ENCODE measurements at places on chromosomes 11 and 22. TPM values are rescaled to one million over a fixed set of nuclear protein-coding genes. Genes with fewer than 3 reads are reported as not detected.

OR8A1 gene
- not detected for total RNA-seq

NAALADL1 gene
- not detected for total RNA-seq

PKDREJ gene
- total RNA-seq, result not detected

NUDT22 gene
- 39.0 TPM for total RNA-seq

CD248 gene
- total RNA-seq, result not detected

ANGPTL5 gene
- 0.10 TPM for total RNA-seq

CTSF gene
- total RNA-seq, result 40.9 TPM

P4HA3 gene
- 50.9 TPM for total RNA-seq

HNRNPUL2 gene
- 40.5 TPM for total RNA-seq

PANX3 gene
- not detected for total RNA-seq

F2 gene
- 2.2 TPM for total RNA-seq

OR2AT4 gene
- not detected for total RNA-seq

NEU3 gene
- total RNA-seq, result 3.9 TPM

TCP11L1 gene
- total RNA-seq, result 23.6 TPM

SCN4B gene
- not detected for total RNA-seq

Data from A549 treated with Mapracorat at 1 μM for 4 hours (cell line).